ENCODE measurements at places on chromosomes 12 and 14.

GRCh38 chr14:77489041-77489440, 9.6 kb downstream of the ISM2 start:
- no peak for ATAC-seq

DNA sequence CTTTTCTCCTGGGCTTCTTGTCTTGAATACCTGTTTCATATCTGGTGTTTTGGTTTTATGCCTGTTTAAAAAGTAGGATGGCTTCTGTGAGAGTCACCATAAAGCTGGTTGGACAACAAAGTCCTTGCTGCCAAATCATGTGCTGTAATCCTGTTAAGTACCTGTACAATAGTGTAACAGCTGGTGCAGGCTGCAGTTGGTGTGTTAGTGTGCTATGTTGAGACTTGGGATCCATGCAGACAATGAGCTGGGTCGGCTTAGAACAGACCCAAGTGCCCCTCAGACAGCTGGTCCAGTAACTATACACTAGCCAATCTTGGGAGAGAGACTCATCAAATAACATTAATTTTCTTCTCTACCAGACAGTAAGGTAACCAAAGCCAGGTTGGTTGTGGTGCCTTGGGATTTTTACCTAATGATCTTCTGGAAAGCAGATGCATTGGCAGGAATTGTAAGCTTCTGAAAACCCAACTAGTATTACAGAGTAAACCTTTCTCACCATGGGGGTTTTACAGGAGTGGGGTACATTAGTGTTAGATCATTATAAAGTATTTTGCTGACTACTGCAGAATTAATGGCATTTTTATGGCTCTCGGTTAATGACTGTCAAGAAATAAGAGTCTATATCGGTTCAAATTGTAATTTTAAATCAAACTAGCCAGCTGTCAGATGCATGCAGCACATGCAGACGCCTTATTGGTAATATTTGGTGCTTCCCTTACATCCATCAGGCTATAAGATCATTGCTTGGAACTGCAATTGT, 231.2 kb downstream of the PDZRN4 start:
- ATAC-seq: peak; percentile 10

- no peak for ATAC-seq
These were observed 220.5 kb downstream of the BCAT1 start for GRCh38 chr12:24728366-24728765.

GRCh38 chr12:10304161-10304574, 3.5 kb upstream of the KLRD1 start:
- peak; percentile 70 for ATAC-seq

DNA sequence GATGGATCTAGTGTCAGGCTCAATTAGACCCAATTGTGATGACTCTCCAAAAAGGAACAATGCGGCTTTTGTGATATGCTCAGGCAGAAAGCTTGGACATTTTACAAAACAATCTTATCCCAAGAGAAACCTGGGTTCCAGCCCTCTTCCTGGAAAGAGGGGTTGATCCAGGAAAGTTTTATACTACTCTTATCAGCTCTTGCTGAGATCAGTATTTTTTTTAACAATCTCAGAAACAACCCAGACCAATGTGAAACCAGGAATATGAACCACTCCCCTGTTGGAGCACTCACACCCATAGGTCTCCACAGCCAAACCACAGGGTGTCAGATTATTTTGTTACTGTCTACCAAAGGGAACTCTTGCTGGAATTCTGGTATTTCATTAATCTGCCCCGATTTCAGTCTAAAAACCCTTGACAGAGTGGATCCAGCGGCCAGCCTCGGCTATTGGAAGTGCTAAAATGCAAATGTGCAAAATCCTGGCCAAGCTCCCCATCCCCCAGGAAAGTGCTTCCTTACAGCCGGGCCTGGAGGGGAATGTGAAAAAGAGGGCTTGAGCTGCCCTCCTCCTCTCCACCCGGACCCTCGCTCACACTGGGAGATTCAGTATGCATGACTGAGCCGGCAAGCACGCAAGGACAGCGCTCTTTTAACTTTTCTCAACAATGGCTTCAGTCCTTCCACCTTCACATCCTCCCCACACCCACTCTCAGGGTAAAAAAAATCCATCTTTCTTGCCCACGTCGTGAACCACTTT, 4.0 kb downstream of the FBXL14 start:
- no peak for ATAC-seq

DNA sequence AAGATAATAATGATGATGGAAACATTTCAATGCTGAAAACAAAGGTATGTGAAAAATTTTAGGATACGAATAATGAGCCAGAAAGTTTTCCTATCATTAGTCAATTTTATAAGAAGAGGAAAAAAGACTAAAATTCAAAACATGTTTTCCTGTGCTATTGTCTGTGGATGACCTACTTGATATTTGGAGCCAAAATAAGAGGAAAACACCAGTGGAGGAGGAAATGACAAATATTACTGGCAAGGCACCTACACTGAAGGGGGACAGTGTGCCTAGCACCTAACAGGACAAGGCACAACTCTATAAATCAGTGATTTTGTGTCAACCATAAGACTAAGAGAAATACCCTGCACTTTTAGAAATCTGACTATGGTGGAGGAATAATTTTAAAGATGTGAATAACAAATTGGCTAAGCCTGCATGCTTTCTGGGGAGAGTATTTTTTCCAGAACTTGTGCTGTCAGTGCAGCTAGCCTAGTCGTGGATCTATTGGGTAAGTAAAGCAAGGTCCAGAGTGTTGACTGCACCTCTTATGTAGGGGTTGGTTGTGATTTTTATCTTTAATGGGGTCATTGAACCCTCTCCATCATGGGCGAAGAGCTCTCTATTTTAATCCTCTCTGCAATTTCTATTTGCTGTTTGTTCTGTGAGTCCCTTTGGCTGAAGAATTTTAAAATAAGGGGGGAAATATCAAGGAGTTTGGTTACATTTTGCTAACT, 398.0 kb downstream of the TMTC2 start:
- ATAC-seq: no peak

DNA sequence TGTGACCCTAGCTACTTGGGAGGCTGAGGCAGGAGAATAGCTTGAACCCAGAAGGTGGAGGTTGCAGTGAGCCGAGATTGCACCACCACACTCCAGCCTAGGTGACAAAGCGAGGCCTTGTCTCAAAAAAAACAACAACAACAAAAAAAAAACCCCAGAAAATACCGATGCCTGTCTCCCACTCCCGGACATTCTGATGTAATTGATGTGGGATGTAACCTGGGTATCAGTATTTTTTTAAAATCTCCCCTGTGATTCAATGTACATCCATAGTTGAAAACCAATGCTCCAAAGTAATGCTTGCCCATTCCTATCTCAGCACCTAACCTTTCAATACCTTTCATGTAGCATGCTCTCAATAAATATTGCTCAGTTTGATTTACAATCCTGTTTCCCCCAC, 11.7 kb upstream of the TMED10 start:
- no peak for ATAC-seq

DNA sequence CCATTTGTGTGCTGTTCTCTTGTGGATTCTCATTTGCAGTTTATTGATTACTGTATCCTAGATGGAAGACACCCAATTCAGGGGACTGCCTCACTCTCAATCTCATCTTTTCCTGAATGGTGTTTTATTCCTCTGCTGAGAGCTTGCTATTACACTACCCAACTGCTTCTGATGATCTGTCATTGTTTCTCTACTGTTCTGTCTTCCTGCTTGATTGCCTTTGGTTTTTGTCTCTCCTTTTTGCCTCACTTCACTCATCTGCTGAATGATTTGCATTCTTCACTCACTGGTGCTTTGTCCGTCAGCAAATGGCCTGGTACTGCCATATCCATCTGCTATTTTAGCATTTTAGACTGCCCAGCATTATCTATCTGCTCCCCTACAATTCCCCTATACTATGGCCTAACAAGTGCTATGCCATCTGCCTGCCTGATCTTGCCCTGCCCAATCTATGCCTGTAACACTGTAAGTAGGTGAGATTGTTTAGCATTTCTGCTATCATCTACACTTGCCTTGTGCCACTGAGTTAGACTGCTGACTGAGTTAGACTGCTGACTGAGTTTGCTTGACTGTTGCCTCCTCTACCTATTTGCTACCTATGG, 335.1 kb downstream of the GPHN start:
- ATAC-seq: peak; percentile 34

GRCh38 chr14:30820674-30821073, 53.7 kb upstream of the COCH start:
- no peak for ATAC-seq

DNA sequence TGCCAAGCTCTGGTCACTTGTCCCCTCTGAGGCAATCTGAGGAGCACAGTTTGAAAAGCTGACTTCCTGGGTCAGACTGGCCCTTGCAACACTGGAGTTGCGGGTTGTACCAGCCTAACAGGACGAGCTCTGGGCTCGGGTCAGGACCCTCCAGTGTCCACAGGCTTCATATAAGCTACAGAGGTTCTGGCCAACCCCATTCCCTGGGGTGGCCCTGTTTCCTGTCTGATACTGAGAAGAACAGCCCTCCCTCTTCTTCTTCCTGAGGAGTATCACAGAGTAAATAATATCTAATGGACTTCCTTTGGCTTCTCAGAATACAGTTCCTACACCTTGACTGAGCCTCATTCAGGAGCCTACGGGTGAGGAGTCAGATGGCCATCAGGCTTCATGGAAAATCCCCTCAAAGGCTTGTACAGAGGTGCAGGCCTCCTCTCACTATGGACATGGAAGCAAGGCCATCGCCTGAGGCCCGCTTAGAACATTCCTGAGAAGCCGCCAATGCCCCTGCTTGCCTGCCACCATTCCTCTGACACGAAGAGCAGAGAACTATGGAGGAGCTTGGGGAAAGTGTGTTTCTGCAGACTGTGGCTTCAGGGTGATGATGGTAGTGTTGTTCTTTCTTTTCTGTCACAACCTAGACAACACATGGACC, 28.5 kb upstream of the ANO2 start:
- ATAC-seq: no peak

DNA sequence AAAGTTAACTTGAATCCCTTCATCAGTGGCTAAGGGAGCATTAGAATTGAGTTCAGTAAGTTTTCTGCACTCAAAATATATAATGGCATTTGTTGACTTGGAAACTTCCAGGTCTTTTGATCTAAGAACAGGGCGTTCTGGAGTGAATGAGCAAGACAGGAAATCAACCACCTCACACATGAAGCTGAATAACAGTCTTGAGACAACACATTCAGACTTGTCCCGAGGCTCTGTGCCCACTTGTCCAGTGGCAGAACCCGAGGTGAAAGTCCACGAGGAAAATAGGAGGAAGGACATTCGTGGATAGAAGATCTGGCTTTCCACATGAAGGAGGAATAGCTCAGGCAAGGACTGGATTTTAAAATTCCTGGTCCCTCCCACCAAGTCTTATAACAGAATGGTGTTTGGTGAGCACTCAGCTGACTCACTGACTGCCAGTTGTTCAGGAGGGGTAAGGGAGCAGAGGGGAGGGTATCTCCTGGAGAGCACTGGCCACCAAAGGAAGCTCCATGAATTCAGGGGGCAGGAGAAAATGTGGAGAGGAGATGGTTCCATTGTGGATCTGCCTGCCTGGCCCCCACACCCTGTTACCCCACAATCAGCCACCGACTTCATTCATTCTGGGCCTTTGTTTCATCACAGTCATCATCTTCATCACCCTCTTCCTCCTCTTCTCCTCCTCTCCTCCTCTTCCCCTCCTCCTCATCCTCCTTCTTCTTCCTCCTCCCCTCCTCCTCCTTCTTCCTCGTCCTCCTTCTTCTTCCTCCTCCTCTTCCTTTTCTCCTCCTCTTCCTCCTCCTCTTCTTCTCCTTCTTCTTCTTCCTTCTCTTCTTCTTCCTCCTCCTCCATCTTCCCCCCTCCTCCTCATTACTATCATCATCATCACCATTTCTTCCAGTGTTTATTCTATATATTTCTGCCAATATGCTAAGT, 620.1 kb downstream of the MED13L start:
- ATAC-seq: no peak

- ATAC-seq: no peak
These were observed 339.2 kb downstream of the ACSS3 start for GRCh38 chr12:81417056-81417455.

DNA sequence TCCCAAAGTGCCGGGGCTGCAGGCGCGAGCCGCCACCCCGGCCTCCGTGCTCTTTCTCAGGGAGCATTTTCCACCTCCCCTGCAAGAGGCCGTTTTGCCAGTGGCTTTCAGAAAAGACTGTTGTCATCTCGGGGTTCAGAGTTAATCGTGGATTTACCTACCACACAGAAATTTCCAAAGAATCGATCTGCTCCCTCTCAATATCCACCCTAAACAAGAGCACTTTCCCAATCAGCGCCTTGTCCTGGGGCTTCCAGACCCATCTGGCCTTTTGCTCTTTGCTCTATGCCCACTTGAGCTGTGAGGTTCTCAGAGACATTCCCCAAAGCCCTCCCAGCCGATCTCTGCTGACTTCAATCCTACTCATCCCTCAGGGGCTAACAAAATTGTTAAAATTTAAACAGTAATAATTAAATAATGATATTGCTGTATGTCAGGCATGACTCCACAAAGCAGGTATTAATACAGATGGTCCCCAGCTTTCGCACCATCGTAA, 86.6 kb downstream of the NINJ2 start:
- ATAC-seq: no peak

DNA sequence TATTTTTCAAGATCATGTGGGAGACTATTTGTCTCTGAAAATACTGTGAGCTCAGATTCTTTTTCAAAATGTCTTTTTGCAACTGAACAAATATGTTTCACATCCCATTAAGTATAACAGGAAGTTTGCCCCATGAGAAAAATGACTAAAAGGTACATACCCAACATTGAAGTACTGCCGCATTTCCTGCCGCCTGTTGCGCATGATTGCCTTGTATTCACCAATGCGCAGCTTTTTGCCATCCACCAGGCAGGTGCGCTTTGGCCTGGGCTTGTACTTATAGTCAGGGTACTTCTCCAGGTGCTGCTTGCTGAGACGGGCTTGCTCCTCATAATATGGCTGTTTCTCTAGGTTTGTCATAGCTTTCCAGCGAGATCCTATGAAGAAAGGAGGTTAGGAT, 413.2 kb downstream of the SOX5 start:
- ATAC-seq: peak; percentile 95

DNA sequence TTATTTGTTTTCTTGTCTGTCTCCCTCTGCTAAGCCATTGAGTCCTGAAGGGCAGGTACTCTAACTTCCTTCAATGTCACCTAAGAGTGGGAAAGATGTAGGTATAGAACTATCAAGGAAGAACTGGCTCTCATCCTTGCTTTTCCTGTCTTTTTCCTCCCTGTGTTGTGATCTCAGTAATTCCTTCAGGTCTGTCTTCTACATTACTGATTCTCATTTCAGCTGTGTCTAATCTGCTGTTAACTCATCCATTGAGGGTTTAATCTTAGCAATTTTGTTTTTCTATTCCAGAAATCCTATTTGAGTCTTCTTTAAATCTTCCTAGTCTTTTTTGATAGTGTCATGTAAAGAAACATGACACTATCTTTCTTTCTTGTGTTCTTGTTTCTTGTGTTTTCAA, 124.5 kb upstream of the PLXNC1 start:
- ATAC-seq: no peak

- peak; percentile 66 for ATAC-seq
These were observed 34.6 kb downstream of the SPRING1 start for GRCh38 chr12:116703214-116703795.

DNA sequence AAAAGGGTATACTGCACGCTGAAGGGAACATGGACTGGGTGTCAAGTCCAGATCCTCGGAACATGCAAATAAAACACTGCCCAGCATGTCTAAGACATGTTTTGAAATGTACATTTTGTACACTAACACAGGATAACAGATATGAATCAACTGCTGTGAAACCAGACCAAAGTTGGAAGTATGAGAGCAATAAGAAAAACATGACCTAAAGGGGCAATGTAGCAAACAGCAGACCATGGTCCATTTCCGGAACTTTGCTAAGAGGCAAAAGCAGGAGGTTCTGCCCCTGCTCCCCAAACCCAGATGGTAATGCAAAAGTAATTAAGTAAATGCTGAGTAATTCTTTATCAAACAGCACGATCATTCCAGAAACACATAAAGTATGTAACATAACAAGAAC, 125.2 kb downstream of the SLC25A21 start:
- no peak for ATAC-seq

Data from stimulated activated memory B cell treated with anti-CD40 and anti-IgM and Interleukin-4, amounts not matched to agents 10 μg/mL and 1 μg/mL and 100 μg/mL, for 72 hours (primary cell).